ENCODE measurements at places on chromosomes 16 and 17. TPM values are rescaled to one million over a fixed set of nuclear protein-coding genes. Genes with fewer than 3 reads are reported as not detected.
A peak's percentile ranks its signal among the peaks of the same experiment; 100 is the strongest.

DNA sequence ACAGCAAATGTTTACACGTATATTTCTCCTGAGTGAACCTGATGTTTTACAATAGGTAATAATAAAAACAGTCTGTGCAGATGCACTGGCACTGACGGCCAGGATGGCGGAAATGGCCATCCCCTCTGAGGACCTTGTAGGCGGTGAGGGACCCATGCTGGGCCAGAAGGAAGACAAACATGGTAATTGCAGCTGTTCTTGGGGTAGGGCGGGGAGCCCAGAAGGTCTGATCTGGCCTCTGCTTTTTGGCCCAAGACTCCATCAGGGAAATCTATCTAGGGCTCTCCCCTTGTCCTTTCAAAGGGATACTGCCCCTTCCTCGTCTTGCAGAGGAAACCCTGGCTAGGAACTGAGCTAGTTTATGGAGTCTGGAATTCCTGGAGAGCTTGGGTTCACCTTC, 7.4 kb upstream of the LGALS9 start:
- DNase-seq = no peak

PIMREG gene
- 0.90 TPM for total RNA-seq

C17orf50 gene
- total RNA-seq = not detected

- DNase-seq = no peak
Measured at GRCh38 chr17:226108-227077, 44.9 kb upstream of the DOC2B start.

- DNase-seq = peak; percentile 7
Measured at GRCh38 chr17:9842057-9842758, 16.5 kb downstream of the GLP2R start.

DNA sequence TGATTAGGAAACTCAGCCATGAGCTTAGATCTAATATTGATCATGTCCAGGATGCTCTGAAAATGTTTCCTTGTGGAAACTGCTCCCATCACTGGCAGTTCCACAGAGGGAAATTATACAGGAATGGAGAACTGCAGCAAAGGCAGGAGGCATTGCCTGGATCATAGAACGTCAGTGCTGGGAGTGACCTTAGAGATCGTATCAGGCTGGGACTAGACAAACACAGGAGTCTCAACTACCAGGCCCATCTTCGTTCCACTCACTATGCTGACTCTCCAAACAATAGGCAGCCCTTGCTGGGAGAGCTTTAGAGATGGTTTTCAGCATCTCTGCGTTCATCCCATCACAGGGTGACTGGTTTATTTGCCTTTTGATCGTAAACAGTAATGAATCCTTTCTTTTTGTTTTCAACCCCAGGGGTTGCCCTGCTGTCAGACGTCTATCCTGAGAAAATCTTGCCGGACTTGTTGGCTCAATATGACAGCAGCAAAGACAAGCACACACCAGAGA, 130.3 kb downstream of the TANGO6 start:
- DNase-seq = no peak

CD300LG gene
- not detected for total RNA-seq

DNA sequence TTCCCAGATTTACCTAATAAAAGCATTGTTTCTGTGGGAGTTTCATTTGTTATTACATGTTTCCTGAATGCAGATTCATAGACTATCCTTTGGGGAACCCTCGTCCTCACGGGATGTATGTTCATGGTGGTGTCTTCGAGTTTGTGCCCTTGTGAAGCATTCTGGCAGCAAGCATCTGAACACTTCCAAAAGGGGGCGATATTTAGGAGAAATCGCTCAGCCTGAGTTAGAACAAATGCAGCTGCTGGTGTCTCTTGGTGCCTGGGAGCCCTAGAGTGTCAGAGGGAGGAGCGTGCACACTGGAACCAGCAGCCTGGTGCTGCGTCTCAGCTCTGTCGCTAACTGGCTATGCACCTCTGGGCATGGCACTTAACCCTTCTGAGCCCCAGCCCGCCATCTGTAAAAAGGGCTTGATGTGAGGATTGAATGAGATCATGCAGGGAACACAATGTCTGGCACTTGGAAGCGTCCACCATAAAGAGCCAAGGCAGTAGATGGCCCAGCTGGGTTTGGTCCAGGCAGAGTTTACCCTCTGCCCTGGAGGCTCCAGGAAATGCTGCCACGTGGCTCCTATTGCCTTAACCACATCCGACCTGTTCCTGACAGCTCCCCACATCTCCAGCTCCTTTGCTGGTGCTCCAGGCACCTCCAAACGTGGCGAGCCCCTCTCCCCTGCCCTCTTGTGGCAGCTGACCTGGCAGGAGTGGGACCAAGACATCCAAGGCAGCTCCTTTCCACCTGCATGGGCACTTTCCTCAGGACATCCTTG, 25.0 kb upstream of the C16orf78 start:
- no peak for DNase-seq

DNA sequence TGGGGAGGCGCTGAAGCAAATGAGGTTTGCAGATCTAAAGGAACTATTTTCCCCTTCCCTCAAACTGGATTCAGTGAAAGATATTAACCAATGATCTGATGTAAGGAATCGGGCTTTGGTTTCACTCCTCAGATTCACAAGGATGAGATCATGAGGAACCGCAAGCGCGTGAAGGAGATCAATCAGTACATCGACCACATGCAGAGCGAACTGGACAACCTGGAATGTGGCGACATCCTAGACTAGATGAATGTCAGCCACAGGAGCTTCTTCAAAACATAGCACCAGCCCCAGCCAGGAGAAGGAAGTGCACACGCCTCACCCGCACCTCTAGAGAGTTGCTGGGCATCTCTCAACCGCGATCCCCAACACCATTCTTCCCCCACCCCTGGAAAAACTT, 22.5 kb downstream of the ATPAF2 start:
- DNase-seq = no peak

GRCh38 chr16:13864689-13865088, 55.3 kb upstream of the ERCC4 start:
- no peak for DNase-seq

DNA sequence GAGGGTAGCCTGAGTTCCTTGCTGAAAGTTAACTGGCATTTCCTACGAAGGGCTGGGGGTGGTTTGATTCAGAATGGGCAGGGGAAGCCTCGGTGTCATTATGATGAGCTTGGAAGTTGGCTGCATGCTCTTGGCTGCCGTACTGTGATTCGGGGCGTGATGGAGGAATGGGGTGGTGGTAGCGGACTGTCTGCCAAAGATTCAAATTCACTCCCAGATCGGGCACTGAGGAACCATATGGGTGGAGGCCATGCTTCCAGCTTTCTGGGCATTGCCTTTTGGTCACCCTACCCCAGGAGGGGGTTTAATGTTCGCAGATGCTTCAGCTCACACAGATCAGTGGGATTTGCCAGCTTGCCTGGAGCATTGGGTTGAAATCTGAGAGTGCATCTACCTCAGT, 492.8 kb upstream of the EEF2KMT start:
- no peak for DNase-seq

- DNase-seq = no peak
Measured at GRCh38 chr17:2899906-2900305, 103.7 kb downstream of the RAP1GAP2 start.

GRCh38 chr17:50055426-50056216, at the start of gene ITGA3:
Gene ITGA3 (plus strand): TSS chr17:50056110. CDS start chr17:50056440, 330 bp downstream.
- DNase-seq = peak; percentile 76

GAS7 gene
- 22.2 TPM for total RNA-seq

DNA sequence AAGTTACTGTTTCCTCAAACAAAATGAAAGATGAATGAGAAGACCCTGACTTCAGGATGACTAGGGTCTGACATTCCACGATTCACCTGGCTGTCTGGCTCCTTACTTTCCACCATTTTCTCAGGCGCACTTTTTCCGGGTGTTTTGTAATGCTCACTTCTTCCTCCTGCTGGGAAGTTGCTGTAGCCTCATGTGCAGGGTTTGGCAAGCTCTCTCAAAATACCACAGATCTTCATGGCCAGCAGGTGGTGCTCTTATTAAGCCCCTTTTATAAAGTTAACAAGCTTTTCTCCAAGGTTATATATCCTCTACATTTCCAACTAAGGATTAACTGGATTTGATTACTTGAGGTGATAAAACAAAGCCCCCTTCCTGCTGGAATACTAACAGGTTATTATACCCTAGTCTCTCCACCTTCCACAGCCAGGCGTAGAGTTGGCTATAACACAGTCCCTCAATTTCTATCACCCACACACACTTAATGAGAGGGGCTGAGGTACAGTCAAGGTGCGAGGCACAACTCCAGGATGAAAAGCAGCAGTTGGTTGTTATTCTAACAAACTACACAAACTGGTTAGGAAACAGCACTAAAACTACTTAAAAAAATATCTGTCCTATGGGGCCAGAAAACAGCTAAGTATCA, 45.4 kb downstream of the STH start:
- DNase-seq = peak; percentile 92

GRCh38 chr17:17300624-17301568, 2.3 kb upstream of the NT5M start:
- peak; percentile 37 for DNase-seq

DNA sequence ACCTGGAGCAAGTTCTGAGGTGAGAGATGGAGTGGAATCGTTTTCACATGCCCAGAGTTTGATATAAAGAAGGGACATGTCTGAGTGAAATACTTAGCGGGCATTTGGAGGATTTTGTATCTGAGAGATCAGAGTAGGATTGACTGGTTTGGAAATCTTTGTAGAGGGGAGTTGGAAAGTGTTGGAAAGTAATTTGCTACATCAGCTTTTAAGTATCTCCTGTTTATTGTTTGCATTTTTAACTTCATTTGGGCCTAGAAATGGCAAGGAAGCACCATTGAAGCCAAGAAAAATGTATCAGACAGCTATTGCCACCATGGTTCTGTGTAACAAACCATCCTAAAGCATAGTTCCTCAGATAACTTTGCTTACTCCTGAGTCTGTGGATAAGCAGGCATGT, 1015.1 kb upstream of the EEF2KMT start:
- no peak for DNase-seq

DNA sequence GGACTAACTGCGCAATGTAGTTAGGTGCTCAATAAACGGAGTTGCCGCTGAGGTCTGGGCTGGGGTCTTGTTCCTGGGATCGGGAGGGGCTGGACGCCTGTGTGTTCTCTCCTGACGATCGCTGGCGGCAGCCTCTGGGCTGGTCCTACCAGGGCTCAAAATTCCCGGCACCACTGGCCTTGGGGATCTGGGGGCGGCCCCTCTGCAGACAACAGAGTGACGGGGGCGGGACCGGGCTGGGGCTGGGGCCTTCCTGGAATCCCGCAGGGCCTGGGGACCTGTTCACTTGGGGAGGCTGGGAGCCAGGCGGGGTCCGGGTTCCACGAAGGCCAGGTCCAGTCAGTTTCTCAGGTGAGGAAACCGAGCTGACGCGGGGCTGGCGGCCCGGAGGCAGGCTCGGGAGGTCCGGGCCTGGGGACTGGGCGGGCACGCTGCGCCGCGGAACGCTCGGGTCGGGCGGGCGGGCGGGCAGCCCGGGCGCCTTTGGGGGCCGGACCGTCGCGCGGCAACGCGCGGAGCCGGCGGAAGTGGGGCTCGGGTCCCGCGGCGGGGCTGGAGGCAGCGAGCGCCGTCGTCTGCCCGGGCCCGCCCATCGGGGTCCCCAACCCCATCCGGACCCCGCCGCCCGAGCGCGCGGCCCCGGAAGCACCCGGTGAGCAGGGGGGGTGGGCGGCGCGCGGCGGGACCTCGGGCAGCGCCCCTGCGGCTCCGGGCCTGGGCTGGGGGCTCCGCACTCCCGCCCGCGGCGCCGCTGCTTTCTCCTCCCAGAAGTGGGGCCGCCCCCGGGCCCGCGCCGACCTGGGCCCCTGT, at the start of gene PIGQ:
Gene PIGQ (plus strand): TSS at position 524 of the 810 bp plus-strand sequence. CDS start 4,107 bp downstream, outside the sequence.
- peak; percentile 57 for DNase-seq

CACNA1H gene
- total RNA-seq = 2.7 TPM

GRCh38 chr16:1066584-1067172, 5.9 kb upstream of the SSTR5 start:
- DNase-seq = no peak

- no peak for DNase-seq
Measured at GRCh38 chr16:47533744-47534292, 72.7 kb downstream of the PHKB start.

HOXB5 gene
- total RNA-seq = 0.57 TPM

CMTM2 gene
- total RNA-seq = not detected

DNA sequence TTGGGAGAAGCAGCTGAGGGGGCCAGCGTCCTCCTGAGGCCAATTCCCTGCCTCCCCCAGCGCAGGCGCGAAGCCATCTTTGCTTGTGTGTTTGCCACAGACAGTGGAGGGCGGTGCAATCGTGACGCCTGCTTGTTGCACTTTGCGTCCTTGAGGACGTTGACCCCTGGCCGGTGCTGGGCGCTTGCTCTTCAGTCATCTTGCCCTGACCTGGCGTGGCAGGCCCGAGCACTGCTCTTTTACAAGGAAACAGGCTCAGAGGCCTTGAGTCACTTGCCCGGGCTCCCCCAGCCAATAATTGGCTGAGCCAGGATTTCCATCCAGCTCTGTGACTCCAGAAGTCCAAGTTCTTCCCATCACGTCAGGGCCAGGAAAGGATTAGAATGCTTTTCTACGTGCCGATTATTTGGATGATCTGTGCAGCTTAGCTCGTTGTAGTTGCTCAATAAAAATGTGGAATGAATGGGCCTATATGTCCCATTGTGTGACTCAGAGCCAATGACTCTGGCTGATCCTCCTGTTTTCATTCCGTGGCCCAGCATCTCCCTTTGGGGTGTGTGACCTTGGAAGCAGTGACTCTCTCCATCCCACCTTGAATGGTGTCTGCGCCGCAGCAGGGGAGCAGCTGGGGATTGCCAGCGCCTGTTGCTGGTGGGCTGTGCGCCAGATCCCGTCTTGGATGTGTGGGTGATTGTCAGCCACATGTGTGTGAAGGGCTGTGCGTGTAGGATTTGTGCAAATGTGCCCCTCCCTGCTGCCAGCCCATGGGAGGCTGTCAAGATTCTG, 214.1 kb downstream of the SEC14L1 start:
- peak; percentile 98 for DNase-seq

ZNF319 gene
- total RNA-seq = 2.3 TPM

GRCh38 chr17:2690165-2691068, 21.1 kb downstream of the CLUH start:
- no peak for DNase-seq

DNA sequence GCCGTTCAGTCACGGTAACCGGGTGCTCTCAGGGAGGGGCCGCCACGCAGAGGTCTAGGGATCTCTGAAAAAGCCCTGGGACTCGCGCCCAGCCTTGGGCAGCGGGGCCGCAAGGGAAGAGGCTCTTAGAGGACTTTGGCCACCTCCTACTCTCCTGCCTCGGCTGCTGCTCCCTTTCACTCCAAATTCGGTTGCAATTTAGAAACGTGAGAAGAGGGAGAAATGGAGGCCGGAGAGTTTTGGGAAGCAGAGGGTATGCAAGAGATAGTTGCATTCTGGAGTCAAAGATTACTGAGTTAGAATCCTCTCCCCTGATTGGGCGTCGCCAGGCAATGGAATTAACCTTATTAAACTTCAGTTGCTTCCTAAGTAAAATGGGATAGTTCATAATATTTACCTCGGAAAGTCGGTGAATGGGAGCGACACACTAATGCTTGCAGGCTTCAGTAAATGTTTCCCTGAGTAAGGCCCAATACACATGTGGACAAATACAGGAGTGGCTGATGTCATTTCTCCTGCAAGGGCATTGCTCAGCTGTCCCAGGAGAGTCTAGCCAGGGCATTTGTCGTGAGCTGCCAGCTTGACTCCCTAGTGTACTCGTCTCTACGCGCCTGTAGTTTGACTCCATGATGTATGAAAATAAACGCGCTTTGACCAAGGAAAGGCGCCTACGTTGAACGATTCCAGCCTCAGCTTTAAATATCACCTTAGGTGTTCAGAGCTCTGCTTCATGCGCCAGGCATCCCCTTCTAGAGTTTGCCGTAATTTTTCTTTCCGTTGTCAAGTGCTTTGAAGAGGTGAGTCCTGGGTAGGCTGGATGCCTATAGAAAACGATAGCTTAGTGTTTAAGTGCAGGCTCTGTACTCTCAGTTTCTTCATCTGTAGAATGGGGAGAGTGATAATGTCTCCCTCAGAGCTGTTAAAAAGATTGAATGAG, 667 bp downstream of the OGFOD1 start:
- DNase-seq = peak; percentile 27

- DNase-seq = no peak
Measured at GRCh38 chr16:47506800-47507199, 45.7 kb downstream of the PHKB start.
